ENCODE measurements at places on chromosomes 4 and X.
A peak's percentile ranks its signal among the peaks of the same experiment; 100 is the strongest.

DNA sequence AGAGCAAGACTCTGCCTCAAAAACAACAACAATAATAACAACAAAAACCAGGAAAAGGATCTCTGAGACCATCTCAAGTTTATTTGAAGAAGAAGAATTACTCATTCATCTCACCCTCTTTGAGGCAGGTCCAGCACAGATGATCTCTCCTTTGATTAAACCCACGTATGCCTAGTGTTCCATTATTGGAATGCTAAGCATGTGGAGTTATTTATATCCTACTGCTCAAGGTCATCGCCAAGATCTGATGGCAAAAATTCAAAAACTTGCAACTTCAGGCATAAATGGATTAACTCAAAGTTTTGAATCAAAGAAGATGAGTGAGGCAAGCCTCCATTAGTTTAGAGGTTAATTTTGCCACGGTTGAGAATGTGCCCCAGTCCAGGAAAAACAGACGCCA, 184.2 kb downstream of the DHRSX start:
- no peak for DNase-seq

GRCh38 chrX:103453655-103454054, 65.6 kb downstream of the RAB40A start:
- DNase-seq, result no peak

DNA sequence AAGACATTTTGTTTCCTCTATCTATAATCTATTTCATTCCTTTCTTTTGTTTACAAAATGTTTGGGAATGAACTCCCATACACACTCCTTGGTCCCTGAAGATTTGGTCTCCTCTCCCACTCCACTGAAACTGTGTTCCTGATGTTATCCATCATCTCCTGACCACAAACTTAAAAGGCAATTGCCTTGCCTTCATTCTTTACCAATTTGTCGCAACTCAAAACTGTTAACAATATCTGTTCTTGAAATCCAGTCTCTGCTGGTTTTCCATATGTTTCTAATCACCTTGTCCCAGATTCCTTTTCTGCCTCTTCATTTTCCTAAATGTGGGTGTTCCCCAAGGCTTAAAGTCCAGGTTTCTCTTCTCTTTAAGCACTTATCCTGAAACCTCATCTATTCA, 262.2 kb upstream of the TTC29 start:
- DNase-seq, result no peak

DNA sequence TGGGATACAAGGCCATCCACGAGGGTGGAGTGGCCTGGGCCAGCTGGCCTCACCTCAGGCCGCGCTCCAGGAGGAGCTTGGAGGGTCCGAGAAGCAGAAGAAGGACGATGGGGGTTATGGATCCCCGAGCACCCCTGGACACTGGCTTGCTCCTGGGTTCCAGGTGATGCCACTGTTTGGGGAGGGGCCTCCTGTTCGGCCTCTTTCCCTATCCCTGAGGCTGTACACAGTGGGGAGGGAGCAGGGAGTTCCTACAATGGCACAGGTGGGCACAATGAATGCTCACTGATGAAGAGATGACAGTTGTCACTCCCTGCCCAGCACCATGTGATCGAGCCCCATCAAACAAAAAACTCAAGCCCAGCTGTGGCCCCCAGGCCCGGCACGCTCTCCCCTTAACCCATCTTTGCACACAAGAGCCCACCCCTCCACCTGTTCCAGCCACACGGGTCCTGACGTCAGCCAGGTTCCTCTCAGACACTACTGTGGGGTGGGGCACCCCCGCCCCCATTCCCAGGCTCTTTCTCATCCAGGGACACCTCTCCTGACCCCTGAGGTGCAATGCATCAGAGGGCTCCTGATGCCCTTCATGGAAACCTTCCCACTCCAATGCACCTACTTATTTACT, 70.3 kb downstream of the WFS1 start:
- DNase-seq, result no peak

DNA sequence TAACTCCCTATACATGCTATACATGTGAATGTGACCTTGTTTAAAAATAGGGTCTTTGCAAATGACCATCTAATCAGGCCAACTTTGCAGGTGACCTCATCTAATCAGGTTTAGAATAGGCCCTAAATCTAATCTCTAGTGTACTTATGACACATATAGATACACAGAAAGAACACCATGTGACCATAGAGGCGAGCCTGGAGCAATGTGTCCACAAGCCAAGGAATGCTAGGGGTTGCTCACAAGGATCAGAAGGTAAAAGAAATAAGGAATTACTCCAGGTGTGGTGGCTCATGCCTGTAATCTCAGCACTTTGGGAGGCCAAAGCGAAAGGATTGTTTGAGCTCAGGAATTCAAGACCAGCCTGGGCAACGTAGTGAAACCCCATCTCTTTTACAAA, 9.6 kb upstream of the C4orf36 start:
- DNase-seq, result no peak

DNA sequence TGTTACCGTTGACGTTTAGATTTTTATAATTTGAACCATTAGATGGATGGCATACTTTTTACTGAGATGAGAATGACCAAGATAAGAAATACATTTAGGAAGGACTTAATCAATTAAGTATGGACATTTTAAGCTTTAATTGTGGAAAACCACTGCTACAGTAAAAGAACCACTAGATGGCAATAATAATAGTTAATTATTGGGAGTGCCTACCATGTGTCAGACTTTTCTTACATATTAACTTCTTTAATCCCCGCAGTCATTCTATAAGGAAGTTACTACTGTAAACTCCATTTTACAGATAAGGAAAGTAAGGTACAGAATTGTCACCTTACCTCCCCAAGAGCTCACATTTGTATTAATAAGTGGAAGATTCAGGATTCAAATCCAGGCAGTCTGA, 48.5 kb upstream of the MYOZ2 start:
- DNase-seq, result no peak

- no peak for DNase-seq
These were observed 28.1 kb upstream of the ANOS1 start for GRCh38 chrX:8760021-8760420.

- no peak for DNase-seq
These were observed 118.8 kb downstream of the SMIM20 start for GRCh38 chr4:26032630-26033317.

DNA sequence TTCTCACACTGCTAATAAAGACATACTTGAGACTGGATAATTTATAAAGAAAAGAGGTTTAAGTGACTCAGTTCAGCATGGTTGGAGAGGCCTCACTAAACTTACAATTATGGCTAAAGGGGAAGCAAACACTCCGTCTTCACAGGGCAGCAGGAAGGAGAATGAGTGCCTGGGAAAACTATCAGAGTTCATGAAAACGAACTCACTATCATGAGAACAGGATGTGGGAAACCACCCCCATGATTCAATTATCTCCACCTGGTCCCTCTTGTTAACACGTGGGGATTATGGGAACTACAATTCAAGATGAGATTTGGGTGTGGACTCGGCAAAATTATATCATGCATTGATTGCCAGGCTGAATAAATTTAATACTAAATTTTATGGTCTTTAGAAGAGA, 592.7 kb downstream of the GRXCR1 start:
- no peak for DNase-seq

DNA sequence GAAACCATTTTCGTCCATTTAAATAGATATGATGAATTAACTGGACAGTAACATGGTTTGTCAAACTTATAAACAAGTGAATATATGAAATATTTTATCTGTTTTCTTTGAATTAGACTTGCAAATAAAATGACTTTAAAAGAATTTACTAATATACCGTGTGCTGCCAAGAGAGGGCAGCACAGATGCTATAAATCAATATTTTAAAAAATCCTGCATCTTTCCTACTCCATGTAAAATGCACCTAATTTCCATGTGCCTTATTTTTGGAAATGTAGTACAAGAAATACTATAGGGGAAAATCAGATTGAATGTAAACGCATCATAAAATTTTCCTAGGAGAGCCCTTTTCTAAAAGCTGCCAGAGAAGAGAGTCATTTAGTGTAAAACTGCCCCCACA, 62.2 kb downstream of the PRKX start:
- no peak for DNase-seq

DNA sequence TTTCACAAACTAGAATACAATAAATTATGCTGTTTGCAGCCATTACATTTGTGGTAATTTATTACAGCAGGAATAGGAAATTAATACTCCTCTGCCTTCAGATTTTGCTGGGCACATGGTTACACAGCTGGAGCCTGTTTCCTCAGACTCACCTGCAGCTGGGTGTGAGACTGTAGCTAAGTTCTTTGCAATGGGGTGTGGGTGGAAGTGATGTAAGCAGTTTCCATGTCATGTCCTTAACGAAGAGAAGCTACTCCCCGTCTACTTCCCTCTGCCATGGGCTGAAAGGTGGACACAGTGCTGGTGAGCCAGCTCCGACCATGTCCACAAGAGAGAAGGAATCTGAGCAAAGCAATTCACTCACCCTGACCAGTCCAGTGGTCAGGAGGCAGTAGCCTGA, 18.2 kb downstream of the SH3KBP1 start:
- no peak for DNase-seq

DNA sequence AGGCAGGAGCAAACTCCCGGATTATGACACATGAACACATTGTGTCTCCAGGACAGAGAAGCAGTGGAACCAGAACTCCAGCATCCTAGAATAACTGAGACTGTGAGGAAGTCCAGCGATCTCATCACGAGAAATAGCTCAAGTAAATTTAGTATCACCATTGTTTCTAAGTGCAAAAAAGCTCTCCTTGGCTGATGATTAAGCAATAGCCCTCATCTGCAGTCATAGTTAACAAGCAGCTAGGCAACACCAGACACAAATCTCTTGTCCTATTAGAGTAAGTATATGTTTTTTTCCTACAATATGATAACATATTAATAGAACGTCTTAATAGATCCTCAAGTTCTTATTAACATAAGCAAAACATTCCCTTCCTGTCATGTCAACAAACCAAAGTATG, 2.4 kb upstream of the CFAP299 start:
- DNase-seq, result no peak

GRCh38 chrX:46573331-46573891, at the start of gene CHST7:
Gene CHST7, plus strand, starts transcription at chrX:46573765. Its CDS starts 167 bp downstream, at chrX:46573932.
- peak; percentile 69 for DNase-seq

DNA sequence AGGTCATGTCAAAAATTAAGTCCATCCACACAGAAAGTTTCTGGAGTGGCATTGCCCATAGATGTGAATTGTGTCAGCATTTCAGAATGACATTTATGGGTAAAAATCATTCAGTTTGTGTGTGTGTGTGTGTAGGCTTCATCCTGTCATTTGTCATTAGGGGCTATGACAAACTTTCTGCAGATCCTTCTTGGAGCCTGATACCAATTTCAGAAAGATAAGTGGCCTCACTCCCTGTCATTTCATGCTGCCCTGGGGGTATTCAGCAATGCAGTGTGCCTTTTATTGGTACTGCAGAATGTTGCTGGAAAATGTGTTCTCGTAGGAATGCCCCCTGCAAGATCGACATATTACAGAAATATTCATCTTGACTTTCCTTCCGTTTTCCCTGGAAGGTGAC, 659.7 kb downstream of the NLGN4X start:
- DNase-seq, result no peak

- peak; percentile 1 for DNase-seq
These were observed 41.2 kb downstream of the SH3RF1 start for GRCh38 chr4:169229571-169230028.

DNA sequence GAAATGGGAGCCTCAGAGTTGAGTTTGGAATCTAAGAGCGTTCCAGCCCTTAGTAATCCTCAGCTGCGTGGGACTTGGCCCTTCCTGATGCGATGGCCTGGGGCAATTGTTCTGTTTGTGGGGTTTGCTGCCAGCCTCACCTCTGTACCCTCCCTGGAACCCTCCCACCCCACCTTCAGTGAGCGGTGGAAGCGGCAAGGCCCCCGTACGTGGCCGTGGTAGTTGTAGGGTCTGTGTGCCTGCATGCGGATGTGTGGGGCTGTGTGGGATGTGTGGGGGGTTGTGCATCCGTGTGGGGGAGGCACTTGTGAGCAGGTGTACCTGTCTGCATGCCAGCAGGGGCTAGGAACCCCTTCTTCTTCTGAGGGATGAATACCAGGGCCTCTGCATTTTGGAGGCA, 65.4 kb upstream of the ADRA2C start:
- no peak for DNase-seq

DNA sequence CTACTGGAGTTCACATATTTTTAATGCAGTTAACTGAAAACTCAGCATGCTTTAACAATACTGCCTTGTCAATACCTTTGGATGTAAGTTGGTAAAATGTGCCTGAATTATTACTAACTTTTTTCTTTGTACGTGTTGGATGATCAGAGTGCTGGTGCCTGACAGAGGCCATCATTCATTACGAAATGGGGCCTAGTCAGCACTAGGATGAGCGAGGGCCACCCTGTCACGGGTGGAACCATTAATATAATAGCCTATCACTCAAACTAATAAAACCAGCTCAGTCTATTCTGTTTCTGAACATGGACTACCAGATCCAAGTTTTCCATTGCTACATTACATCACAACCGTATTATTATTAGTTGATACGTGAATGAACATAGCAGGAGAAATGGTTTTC, 501.7 kb upstream of the TENM3 start:
- no peak for DNase-seq

- no peak for DNase-seq
These were observed 23.4 kb downstream of the INTU start for GRCh38 chr4:127656047-127656680.

GRCh38 chr4:183098723-183099536, at the start of gene WWC2:
Gene WWC2, plus strand, starts transcription at chr4:183099257. Its CDS starts 235 bp downstream, at chr4:183099492.
- DNase-seq, result peak; percentile 26

- DNase-seq, result no peak
These were observed 105.7 kb downstream of the PSAPL1 start for GRCh38 chr4:7328913-7329638.

DNA sequence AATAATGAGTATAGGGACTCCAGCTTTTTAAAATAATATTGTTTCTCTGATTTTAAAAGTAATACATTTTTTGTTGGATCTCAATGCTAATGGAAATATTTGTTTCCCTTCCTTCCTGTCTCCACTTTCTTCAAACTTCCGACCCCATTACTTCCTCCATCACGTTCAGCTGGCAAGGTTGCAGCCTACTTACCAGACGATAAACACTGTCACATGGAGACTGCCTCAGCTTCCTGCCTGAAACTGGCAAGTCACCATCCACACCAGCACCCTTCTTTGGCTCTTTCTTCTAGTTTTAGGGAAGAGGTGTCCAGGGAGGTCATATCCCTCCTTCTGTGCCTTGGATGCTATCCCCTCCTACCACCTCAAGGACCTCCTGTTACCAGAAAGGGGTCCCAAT, 3.4 kb upstream of the INTU start:
- DNase-seq, result no peak

- no peak for DNase-seq
These were observed 2.5 kb upstream of the PDGFRA start for GRCh38 chr4:54226404-54227255.

DNA sequence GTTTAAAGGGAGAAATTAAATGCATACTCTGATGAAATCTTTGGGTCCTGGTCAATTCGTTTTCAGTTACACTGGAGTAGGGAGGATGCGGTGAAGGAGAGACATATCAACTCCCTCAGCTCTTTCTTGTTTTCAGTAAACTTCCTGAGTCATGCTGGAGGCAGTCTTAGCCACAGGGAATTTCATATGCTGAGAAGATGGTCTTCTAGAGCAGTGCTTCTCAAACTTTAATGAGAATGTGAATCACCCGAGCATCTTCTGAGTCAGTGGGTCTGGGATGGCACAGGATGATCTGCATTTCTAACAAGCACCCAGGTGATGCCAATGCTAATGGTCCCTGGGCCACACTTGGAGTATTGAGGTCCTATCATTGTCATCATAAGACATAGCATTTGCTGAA, 214.5 kb downstream of the KIT start:
- no peak for DNase-seq
